Colonic mucosa (tissue), 4 donors: ENCODE measurements at places on chromosomes 16 and 17. TPM values are rescaled to one million over a fixed set of nuclear protein-coding genes. Genes with fewer than 3 reads are reported as not detected.

- H3K4me3 ChIP-seq: peak overlapping the region; percentile 63
- H3K4me1 ChIP-seq: no peaks in the 10 kb centered on the region
These were observed 1.4 kb downstream of the BAIAP2 start for GRCh38 chr17:81036197-81036941.

GRCh38 chr17:64230791-64231408 is 32.2 kb downstream of the TEX2 start:
- DNase-seq: no peak
- no peak overlapping the region for H3K27ac ChIP-seq
- no peaks in the 10 kb centered on the region for H3K27me3 ChIP-seq
- H3K4me1 ChIP-seq: peaks cover 4% of the 10 kb centered on the region
- H3K36me3 ChIP-seq: no peaks in the 10 kb centered on the region
- no peak overlapping the region for H3K4me3 ChIP-seq

GRCh38 chr17:6981426-6981825 is 14.4 kb upstream of the ALOX12 start:
- no peaks in the 10 kb centered on the region for H3K4me1 ChIP-seq
- no peaks in the 10 kb centered on the region for H3K36me3 ChIP-seq
- DNase-seq: no peak

Gene RSKR
- total RNA-seq: 16.2 TPM

Gene CDYL2
- 4.8 TPM for total RNA-seq

GRCh38 chr17:73773702-73774101 is 129.5 kb upstream of the SDK2 start:
- H3K36me3 ChIP-seq: no peaks in the 10 kb centered on the region
- DNase-seq: no peak
- no peak overlapping the region for H3K4me3 ChIP-seq
- no peaks in the 10 kb centered on the region for H3K27me3 ChIP-seq
- H3K4me1 ChIP-seq: peaks cover 4% of the 10 kb centered on the region
- no peak overlapping the region for H3K27ac ChIP-seq

DNA sequence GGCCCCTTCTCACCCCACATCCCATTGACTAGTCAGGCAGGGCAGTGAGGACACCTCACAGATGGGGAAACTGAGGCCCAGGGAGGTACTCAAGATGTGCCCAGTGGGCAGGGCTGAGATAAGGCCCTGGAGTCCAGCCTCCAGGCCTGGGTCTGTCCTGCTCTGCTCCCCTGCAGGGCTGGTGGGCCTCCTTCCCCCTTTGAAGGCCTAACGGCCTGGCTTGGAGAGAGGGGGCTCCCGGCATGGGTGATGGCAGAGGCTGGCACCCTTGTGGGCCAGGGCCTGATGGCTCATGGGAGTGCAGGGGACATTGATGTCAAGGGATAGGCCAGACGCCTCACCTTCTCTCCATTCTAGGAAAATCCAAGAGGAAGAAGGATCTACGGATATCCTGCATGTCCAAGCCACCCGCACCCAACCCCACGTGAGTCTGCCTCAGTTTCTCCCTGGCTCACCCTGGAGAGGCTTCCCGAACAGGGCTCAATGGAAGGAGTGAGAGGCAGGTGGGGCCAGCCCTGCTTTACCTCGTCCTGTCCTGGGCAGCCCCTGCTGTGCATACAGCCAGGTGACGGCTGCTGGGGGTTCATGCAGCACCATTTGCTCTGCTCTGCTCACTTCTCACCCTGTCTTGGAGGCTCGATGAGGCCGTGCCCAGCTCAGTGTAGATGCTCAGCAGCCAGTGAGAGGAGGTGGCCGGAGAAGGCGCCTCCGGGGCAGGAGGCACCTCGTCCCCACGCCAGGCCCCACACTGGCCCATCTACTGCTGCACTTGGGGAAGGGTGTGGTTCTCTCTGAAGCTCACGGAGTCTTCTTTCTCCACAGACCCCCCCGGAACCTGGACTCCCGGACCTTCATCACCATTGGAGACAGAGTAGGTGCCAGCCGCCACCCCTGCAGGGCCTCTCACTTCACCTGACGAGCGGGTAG is 13.8 kb downstream of the MAP2K3 start:
- H3K27me3 ChIP-seq: no peaks in the 10 kb centered on the region
- H3K4me1 ChIP-seq: no peaks in the 10 kb centered on the region
- no peak for DNase-seq
- peaks cover 22% of the 10 kb centered on the region for H3K36me3 ChIP-seq
- no peak overlapping the region for H3K4me3 ChIP-seq
- no peak overlapping the region for H3K27ac ChIP-seq

Gene TBC1D3B
- 4.5 TPM for total RNA-seq

- H3K27me3 ChIP-seq: no peaks in the 10 kb centered on the region
- H3K36me3 ChIP-seq: no peaks in the 10 kb centered on the region
- H3K27ac ChIP-seq: peak overlapping the region; percentile 49
- H3K4me1 ChIP-seq: peaks cover 27% of the 10 kb centered on the region
- DNase-seq: peak; percentile 65
These were observed 22.3 kb downstream of the FOXN1 start for GRCh38 chr17:28528327-28529012.

Gene CCDC78
- 0.37 TPM for total RNA-seq

DNA sequence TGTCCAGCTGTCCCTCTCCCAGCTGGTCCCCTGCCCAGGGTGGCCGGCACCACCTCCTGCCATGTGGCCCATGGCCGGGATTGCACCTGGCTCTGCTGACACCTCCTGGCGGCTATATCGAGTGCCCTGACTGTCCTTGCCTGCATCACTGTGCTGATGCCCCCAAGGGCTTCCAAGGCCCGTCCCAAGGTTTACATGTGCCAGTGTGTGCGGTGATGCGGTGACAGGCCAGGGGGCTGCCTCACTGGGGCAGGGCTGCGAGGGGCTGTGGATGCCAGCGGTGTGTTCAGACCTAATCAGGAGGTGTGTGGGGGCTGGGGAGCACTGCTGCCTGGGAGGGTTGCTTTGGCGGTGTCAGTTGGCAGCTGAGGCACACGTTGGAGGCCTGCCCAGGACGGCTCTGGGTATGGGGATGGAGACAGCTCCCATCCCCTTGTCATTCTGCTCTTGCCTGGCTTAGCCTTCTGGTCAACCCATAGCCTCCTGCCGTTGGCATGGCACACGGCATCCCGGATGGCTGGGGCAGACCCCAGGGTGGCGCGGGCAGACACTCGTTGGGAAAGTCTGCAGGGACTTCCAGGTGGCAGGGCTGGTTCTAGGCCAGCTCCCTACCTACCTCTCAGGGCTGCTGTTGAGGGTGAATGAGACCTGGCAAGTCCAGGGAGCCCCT is 5.5 kb downstream of the MAP2K3 start:
- no peak overlapping the region for H3K4me3 ChIP-seq
- H3K36me3 ChIP-seq: no peaks in the 10 kb centered on the region
- H3K27me3 ChIP-seq: no peaks in the 10 kb centered on the region
- no peak overlapping the region for H3K27ac ChIP-seq
- no peak for DNase-seq

Gene ZNF646
- total RNA-seq: 18.4 TPM

Gene RPH3AL
- total RNA-seq: 34.2 TPM

GRCh38 chr17:77235370-77235941 is 94.7 kb downstream of the SEC14L1 start:
- H3K4me3 ChIP-seq: no peak overlapping the region
- peak; percentile 42 for DNase-seq
- peaks cover 7% of the 10 kb centered on the region for H3K4me1 ChIP-seq
- H3K27ac ChIP-seq: peak overlapping the region; percentile 24
- no peaks in the 10 kb centered on the region for H3K36me3 ChIP-seq
- H3K27me3 ChIP-seq: no peaks in the 10 kb centered on the region

DNA sequence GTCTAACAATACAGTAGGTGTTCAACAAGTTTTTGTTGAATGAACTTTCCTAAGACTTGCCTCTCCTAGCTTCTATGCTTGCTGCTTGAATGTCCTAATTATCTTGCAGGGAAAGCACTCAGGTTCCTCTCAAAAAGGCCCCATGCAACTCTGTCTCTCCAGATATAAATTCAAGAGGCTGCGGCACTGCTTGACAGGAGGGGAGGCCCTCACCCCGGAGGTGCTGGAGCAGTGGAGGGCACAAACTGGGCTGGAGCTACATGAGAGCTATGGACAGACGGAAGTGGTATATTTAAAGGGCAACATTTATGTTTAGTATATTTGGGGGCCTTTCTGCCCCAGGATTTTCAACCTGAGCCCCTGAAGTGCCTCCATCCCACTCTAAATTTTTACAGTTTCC is 14.4 kb downstream of the THUMPD1 start:
- H3K27ac ChIP-seq: no peak overlapping the region
- H3K27me3 ChIP-seq: no peaks in the 10 kb centered on the region
- no peaks in the 10 kb centered on the region for H3K4me1 ChIP-seq

Gene SPATA32
- not detected for total RNA-seq

- DNase-seq: no peak
- no peak overlapping the region for H3K27ac ChIP-seq
- H3K36me3 ChIP-seq: no peaks in the 10 kb centered on the region
- H3K27me3 ChIP-seq: peaks cover 18% of the 10 kb centered on the region
- H3K4me1 ChIP-seq: no peaks in the 10 kb centered on the region
These were observed 3.2 kb downstream of the SOST start for GRCh38 chr17:43755389-43755875.

- no peak for DNase-seq
- no peaks in the 10 kb centered on the region for H3K36me3 ChIP-seq
- no peak overlapping the region for H3K4me3 ChIP-seq
- peak overlapping the region; percentile 86 for H3K27ac ChIP-seq
- peaks cover 18% of the 10 kb centered on the region for H3K4me1 ChIP-seq
These were observed 1.5 kb downstream of the SP2 start for GRCh38 chr17:47897561-47897960.

Gene NPIPA5
- 6.6 TPM for total RNA-seq

GRCh38 chr16:15764112-15764511 is 92.7 kb downstream of the MYH11 start:
- no peak for DNase-seq
- no peak overlapping the region for H3K27ac ChIP-seq
- no peaks in the 10 kb centered on the region for H3K4me1 ChIP-seq
- H3K4me3 ChIP-seq: no peak overlapping the region
- no peaks in the 10 kb centered on the region for H3K36me3 ChIP-seq
